ENCODE measurements at places on chromosomes 3 and 15.

- no peak for DNase-seq
Measured at GRCh38 chr15:63930034-63930433, 96.3 kb upstream of the HERC1 start.

- no peak for DNase-seq
Measured at GRCh38 chr3:54541369-54541768, 386.5 kb downstream of the LRTM1 start.

GRCh38 chr15:98800437-98801233 lies 152.3 kb downstream of the IGF1R start:
- no peak for DNase-seq

GRCh38 chr15:75835990-75836958 lies 7.0 kb upstream of the UBE2Q2 start:
- DNase-seq = no peak

GRCh38 chr3:88984832-88985231 lies 122.6 kb upstream of the EPHA3 start:
- DNase-seq = no peak

DNA sequence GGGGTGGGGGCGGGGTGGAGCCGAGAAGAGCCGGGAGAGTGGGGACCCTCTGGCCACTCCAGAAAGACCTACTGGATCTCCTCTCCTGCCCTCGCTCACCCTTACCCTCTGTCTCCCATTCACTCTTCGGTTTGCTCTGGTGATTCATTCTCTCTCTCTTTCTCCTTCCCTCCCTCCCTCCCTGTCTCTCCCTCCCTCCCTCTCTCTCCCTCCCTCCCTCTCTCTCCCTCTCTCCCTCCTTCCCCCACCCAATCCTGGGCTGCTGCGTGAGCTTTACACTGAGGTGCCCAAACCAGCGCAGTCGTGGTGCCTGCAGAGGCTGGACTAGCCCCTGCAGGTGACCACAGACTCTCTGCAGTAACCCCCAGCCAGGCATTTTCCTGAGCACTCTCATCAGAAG lies 32.2 kb upstream of the ADAMTS17 start:
- DNase-seq = no peak

- DNase-seq = no peak
Measured at GRCh38 chr15:80450811-80451321, 46.7 kb downstream of the ARNT2 start.

DNA sequence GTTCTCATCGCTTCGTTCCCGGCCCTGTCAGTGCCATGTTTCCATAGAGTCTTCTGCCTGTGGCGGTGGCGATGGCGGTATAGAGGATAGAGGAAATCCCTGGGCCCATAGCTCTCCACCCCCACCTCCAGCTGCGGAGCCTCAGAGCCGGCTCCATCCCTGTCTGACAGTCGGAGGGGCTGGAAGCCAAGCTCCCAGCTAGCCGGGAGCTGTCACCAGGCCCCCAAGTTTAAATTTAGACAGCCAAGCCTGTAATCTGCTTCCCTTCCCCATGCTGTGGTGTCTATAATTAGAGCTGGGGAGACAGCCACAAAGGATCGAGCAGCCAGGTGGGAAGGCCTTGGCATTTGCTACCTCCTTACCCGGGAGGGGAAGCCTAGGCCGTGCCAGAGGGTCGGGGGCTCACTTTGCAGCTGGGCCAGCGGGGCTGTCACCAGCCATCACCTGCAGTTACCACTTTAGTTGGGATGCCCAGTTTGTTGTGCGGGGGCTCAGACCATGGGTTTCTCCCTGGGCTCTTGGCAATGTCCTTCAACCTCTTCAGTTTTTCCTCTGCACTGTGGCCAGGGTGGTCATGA lies 56.3 kb upstream of the SEC13 start:
- no peak for DNase-seq

GRCh38 chr3:100928638-100929428 lies 64.4 kb downstream of the ABI3BP start:
- DNase-seq = no peak

DNA sequence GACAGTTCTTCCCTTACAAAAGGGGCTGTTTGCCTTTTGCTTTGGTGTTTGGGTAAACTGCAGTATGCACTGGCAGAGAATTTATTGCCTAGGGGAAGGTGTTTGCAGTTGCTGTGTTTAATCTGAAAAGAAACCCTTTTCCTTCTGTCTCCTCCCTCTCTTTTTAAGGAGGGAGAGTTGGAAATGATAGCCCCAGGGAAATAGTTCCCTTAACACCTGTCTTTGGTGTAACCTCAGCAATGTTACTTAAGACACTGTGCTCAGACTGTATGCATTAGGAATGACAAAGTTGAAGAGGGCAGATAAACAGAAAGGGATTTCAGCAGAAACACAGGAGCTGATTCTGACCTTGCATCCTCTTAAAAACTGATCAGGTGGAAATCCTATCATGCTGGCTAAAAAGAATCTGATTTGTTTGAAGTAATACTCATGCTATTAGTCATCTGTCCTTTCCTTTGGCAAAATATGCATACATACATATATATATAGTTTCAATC lies 125.4 kb downstream of the TP63 start:
- no peak for DNase-seq
